Activated T-cell treated with anti-CD3 and anti-CD28 coated beads, Interleukin-2, amount 50 U/mL, for 24 hours (primary cell): ENCODE measurements at places on chromosomes 12 and 14.

- DNase-seq, result no peak
Measured at GRCh38 chr12:77488041-77488620, 342.6 kb upstream of the NAV3 start.

DNA sequence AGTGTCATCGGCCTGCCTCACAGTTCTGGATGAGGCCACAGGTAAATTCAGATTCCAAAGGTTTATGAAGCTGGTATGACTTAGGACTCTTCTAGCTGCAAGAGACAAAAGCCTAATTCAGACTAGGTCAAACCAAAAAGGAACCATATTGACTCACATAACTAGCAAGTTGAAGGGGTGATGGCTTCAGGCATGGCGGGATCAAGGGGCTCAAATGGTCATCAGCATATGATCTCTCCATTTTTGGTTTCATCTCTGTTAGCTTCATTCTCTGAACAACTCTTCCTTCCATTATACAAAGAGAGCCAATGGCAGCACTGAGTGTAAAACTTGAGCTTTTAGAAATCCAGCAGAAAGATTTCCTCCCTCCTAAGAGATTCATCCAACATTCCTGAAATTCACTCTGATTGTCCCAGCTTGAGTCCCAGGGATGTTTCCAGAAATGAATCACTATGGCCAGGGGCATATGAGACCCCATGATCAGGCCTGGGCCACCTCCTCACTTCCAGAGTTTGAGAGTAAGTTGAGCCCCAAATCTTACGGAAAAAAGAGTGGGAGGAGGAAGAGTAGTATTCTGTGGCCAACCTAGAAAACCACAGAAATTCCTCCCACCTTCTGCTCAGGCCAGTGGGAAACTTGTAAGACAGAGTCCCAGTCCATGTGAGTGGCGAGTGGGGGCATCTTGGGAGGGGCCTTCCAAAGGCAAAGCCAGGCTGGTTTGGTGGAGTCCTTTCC is 2.0 kb upstream of the MAP1LC3B2 start:
- no peak for DNase-seq

DNA sequence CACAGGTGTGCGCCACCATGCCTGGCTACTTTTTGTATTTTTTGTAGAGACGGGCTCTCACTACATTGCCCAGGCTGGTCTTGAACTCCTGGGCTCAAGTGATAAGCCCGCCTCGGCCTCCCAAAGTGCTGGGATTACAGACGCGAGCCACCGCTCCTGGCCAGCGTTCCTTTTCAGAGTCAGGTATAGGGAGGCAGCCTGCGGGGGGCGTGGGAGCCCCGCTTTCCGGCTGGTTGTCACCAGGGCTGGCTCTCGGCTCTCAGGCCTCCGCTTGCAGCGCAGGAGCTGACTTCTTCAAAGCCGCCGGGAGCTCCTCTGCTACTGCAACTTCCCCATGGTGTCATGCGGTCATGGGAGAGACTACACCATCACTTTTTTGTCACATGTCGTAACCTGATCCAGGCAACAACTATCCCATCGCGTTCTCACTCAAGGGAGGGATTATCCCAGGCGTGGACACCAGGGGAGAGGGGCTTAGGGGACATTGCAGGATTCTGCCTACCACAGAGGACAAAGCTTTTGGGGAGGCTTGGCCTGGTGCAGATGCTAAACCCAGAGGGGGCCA is 129.4 kb downstream of the SCARB1 start:
- DNase-seq, result no peak

DNA sequence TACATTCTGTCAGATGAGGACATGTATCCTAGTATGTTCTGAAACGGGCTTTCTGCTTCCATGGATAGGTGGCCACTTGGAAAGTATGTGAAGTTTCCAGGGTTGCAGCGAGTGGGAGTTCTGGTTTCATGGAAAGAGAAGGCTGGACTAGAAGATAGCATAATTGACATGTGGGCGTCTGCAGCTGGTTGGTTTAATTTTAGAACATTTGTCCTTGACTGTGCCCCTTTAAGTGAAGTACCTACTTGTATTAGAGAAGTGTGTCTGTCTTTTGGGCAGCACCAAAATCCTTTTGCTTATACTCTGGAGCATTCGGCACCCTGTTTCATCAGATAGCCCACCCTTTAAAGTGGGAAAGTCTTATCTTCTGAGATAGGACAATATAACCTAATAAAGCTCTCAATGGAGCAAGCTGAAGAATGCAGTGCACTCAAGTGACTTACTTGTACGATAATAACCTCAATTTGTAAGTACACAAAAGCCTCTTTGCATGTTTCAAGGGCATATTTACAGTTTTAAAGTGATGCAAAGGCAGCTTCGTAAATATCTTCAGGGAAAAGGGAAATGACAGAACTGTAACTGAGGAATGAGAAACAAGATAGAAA is 35.2 kb downstream of the NTN4 start:
- DNase-seq, result no peak

DNA sequence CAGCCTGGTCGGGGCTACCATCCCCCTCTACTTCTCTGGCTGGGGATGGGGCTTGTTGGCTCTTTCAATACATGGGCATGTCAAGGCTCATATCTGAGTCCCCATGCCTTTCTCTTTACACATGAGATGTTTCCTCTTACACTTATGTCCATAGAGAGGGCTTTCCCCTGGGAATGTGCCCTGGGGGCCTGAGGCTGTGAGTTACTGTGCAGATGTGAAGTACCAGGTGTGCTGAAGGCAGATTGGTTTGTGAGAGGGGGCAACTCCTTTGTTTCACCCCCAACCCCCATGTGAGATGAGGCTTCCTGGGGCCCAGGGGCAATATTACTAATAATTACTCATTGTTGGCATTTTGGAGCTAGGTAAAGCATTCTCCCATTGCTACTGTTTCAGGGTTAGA is 32.8 kb downstream of the NRXN3 start:
- DNase-seq, result no peak

DNA sequence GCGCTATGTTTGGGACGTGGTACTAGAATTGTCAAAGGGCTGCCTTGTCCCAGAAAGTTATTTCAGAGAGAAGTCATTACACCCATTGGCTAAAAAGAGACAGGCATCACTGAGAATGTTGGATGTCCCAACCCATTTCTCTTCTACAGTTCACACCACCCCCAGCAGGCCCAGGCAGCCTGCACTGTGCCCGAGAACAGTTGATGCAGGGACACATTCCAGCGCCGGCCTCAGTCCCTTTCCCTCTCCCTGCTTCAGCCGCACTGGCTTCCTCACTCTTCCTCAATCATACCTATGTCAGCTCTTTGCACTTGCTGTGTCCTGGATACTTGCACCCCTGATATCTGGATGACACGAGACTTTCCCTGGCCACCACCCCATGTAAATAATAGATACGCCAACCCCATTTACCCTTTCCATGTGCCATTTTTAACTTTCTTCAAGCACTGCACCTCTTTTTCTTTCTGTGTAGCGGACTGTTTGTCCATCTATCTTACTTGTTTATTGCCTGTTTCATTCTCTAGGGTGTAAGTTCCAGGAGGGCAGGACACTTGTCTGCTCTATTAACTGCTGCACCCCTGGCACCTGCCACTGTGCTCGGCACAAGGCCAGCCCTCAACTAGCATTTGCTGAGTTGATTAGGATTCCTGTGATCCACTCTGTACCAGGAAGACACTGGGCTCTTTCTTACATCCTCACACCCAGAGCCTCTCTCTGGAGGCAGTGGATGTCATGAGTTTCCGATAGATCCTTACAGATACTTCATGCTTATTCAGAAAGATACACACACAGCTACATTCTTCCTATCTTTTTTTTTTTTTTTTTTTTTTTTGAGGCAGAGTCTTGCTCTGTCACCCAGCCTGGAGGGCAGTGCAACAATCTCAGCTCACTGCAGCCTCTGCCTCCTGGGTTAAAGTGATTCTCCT is 76.6 kb upstream of the CEP83 start:
- DNase-seq, result no peak

GRCh38 chr14:68568907-68569897 is 223.7 kb downstream of the ZFP36L1 start:
- no peak for DNase-seq

DNA sequence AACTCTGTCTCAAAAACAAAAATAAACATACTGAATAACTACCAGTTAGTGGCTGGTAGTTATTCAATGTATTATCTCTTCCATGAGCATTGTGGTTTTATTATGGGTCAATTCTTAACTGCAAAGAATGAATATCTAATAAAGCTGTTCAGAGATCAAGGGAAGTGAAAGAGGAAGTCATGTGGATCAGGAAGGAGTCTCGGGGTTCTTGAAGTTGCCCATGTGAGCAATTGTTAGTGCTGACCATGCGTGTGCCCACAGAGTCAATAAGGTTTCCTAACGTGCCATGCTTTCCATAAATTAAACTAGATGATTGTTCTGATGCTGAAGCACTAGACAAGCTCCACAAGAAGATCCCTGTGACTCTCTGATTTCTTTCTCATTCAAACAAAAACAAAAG is 136.5 kb upstream of the CPSF6 start:
- DNase-seq, result no peak

DNA sequence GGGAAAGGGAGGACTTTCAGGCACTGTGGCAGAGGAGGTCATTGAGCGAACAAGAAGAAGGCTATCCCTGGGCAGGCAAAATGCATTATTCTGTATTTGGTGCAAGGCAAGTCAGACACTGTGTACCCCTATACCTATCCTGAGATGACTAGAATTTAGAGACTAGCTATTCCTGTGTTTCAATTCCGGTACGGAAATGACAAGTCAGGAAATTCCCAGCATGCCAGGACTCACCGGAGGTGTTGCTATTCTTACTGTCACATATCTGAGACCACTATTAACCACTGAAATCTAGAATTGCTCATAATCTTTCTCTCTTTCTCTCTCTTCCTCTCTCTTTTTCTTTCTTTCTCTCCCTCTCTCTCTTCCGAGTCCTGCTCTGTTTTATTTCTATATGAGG is 297.1 kb downstream of the PDZRN4 start:
- DNase-seq, result no peak

GRCh38 chr12:122148657-122149056 is 25.4 kb downstream of the IL31 start:
- no peak for DNase-seq

DNA sequence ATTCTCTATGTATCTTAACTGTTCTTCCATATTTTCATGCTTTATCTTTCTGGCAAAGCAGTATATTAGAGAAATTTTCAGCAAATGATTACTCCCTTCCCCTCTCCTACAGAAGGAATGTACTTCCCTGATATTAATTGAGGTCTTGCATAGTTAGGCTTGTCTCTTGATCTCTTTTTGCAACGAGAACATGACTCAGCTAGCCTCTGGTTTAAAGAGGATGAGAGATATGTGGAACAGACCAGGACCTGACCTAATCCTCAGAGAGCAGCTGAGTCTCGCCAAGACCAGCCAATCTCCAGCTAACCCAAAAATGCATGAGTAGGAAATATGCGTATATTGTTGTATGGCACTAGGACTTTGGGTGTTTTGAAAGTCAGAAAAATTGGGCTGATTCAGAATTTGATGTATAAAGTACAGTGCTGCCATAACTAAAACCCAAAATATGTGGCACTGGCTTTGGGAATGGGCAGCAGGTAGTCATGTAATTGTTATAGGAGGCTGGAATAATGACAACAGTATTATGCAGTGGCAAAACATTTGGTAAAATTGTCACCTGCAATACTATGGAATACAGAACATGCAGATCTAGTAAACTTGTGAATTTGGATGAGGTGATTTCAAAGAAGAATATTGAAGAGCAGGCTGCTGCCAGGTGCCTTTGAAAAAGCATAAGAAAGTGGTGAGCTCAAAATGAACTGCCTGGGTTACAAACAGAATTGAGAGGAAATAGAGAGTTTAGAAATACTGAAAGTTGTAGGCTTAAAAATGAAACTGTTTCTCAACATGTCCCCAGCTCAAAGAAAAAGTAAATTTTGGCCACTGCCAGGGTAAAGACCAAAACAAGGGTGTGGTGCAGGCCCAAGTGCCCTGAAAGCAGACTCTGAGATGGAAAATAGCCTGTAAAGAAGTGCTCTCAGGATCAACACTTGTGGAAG is 9.3 kb upstream of the USP15 start:
- no peak for DNase-seq

DNA sequence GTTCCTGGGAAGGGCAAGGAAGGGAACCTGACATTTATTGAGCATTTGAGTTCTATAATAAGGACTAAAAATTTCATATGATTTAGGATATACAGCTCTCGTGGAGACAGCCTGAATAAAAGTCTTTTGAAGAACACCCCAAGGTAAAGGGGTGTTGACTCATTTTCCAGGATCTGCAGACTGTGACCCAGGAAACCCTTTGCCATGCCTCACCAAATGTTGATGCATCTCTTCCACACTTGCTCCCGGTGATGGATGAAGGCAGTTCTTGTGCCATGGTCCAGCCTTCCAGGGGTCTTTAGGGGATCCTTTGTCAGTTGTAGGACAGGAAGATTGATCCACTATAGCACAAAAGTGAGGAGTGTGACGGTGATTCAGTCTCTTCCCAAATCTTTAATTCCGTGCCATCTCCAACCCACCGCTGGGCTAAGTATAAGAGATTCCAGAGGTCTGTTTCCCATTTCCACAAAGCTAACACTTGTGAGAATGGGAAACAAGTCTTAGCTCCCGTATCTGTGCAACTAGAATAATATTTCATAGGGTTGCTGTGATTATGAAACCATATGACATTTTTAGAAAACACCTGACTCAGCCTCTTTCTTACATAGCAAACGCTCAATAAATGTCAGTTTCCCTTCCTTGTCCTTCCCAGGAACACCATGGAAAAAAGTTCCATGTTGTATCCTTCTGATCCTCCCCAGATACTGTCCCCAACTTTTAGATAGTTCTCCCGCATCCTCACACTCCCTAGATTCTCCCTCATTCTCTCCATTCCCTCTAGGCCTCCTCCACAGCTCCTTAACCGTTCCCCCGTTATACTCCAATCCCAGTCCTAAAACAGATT is 836 bp downstream of the AAAS start:
- no peak for DNase-seq

- DNase-seq, result no peak
Measured at GRCh38 chr12:118874698-118875548, 106.4 kb upstream of the SRRM4 start.

DNA sequence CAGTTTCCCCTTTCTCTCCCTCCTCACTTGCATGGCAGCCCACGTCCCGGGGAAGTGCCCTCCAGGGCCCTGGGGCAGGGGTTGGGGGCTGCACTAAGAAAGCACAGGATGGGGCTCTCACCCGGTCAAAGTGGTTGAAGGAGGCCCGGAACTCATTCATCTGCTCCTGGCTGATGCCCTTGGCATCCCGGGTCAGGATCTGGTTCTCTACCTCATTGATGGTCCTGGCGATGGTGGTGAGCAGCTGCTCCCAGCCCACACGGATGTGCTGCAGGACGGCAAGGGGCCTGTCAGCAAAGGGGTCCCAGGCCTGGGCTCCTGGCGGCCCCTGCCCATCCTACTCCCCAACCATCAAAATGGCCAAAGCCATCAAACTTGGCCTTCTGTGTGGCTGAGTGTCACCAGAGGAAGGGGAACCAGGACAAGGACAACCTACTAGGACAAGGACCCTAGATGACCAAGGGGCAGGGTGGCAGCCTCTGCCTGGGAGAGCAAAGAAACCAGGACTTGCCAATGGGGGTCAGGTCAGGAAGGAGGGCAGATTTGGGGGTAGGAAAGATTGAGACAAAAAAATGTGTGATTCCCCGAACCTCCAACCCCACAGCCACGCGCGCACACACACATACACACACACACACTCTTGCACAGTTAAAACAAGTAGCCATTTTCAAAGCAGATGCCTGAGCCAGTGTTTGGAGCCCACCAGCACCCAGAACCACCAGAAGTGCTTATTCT is 87.1 kb upstream of the ZFP36L1 start:
- DNase-seq, result no peak
